ENCODE measurements at places on chromosomes 2 and 18.
A peak's percentile ranks its signal among the peaks of the same experiment; 100 is the strongest.

GRCh38 chr2:215178121-215178520 lies 39.7 kb upstream of the ABCA12 start:
- H3K36me3 ChIP-seq: no peaks in the 10 kb centered on the region
- H3K27ac ChIP-seq: no peak overlapping the region
- no peak for DNase-seq
- no peaks in the 10 kb centered on the region for H3K4me1 ChIP-seq
- no peak overlapping the region for H3K4me3 ChIP-seq

- H3K4me3 ChIP-seq: no peak overlapping the region
- H3K27ac ChIP-seq: no peak overlapping the region
- DNase-seq: no peak
- H3K27me3 ChIP-seq: no peaks in the 10 kb centered on the region
- H3K4me1 ChIP-seq: peaks cover 5% of the 10 kb centered on the region
Observed at GRCh38 chr2:241161646-241162281, 11.5 kb downstream of the PPP1R7 start.

- peaks cover 2% of the 10 kb centered on the region for H3K27me3 ChIP-seq
- peak; percentile 46 for DNase-seq
- H3K4me1 ChIP-seq: peaks cover 61% of the 10 kb centered on the region
- H3K36me3 ChIP-seq: peaks cover 28% of the 10 kb centered on the region
Observed at GRCh38 chr2:126656431-126657147, 631 bp downstream of the GYPC start.

DNA sequence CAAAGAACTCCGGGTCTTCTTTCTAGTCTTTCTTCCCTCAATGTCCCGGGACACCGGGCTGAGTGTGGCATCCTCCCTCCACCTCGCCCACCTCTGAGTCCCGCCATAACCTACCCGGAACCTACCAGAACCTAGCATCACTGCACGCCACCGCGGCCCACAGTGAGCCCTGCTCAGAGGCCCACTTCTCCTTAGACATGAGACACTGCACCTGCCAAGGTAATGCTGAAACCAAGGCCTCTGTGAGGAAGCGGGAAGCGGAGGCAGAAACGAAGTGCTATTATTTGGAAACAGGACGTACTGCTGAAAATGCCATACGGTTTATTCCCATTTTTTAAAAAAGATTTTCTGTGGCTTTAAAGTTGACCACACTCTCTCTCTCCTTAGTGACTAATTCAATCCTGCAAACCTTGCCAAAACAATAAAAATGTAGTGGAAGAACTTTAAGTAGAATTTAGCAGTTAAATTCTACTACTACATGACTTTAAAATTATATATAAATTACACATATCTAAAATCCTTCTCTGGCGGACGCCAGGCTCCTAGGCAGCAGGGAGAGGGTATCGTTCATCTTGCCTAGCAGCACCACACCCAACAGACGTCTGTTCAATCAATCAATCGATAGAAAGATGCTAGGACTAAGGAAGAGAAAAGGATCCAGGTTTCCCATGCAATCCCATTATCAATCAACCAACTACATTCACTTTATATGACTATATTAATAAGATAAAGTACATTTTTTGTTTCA lies 82.0 kb downstream of the ZNF516 start:
- H3K4me1 ChIP-seq: peaks cover 39% of the 10 kb centered on the region
- no peak overlapping the region for H3K27ac ChIP-seq
- no peak for DNase-seq
- H3K36me3 ChIP-seq: peaks cover 15% of the 10 kb centered on the region
